Astrocyte of the cerebellum (primary cell): ENCODE measurements at places on chromosomes 3 and 15.

- no peak for DNase-seq
These were observed 65.1 kb downstream of the PPARG start for GRCh38 chr3:12353796-12354525.

- DNase-seq: no peak
These were observed 5.6 kb downstream of the SUCNR1 start for GRCh38 chr3:151879037-151879436.

DNA sequence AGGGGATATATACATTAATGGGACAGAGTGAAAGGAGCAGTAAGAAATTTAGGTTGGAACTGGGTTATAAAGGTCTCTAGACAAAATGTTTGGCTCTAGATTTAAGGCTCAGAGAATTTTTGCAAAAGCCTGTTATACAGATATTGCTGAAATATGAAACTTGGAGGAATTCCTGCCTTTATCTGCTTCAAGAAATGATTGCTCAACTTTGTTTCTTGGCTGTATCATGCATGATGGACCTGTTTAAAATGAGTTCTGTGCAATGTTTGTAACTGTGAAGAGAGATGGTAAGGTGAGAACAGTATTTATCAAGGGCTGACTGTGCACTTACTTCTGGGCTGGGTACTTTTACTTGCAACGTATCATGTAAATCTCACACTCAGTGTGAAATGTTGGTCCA is 3.3 kb downstream of the CRYBG3 start:
- DNase-seq: no peak

DNA sequence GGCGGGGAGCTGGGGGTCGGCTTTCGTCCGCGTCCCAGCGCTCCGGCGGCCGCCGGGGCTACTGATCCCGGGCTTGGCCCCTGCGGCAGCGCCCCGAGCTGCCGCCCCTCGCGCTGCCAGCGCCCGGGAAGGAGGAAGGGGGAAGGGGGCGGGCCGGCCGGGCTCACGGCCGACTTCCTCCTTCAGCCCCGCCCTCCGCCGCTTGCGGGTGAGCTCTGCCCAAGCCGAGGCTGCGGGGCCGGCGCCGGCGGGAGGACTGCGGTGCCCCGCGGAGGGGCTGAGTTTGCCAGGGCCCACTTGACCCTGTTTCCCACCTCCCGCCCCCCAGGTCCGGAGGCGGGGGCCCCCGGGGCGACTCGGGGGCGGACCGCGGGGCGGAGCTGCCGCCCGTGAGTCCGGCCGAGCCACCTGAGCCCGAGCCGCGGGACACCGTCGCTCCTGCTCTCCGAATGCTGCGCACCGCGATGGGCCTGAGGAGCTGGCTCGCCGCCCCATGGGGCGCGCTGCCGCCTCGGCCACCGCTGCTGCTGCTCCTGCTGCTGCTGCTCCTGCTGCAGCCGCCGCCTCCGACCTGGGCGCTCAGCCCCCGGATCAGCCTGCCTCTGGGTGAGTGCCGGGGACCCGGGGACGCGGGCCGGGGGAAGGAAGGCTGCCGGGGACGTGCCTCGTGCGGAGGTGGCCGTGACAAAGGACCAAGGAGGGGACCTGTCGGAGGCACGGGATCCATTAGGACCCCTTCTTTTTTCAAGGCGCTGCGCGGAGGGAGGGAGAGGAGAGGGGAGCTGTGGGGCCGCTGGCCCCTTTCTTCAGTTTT is at the start of gene SEMA4B:
TSS of gene SEMA4B (plus strand) at position 201 of the 814 bp plus-strand sequence. CDS start at position 450, 249 bp downstream.
- DNase-seq: no peak
